ENCODE measurements at places on chromosomes 13 and 19. TPM values are rescaled to one million over a fixed set of nuclear protein-coding genes. Genes with fewer than 3 reads are reported as not detected.

KLK4 gene
- total RNA-seq: not detected

CLPTM1 gene
- 28.9 TPM for total RNA-seq

ZNF610 gene
- 3.7 TPM for total RNA-seq

RPL28 gene
- total RNA-seq: 257 TPM

ZNF527 gene
- total RNA-seq: 6.0 TPM

PRRG2 gene
- total RNA-seq: 6.1 TPM

ZNF471 gene
- 3.2 TPM for total RNA-seq

CD177 gene
- total RNA-seq: 0.05 TPM

ZIC2 gene
- total RNA-seq: not detected

TMPRSS9 gene
- under 0.01 TPM for total RNA-seq

PCDH8 gene
- total RNA-seq: not detected

BSG gene
- total RNA-seq: 356 TPM

FCHO1 gene
- total RNA-seq: 0.51 TPM

LENG9 gene
- 7.5 TPM for total RNA-seq

PRR22 gene
- 0.51 TPM for total RNA-seq

IZUMO2 gene
- not detected for total RNA-seq

SLITRK6 gene
- not detected for total RNA-seq

TEX29 gene
- 0.14 TPM for total RNA-seq

SMAD9 gene
- total RNA-seq: 11.1 TPM

PEX11G gene
- total RNA-seq: 2.3 TPM

C1QTNF9B gene
- not detected for total RNA-seq
